Endodermal cell (in vitro differentiated cells): ENCODE measurements at places on chromosomes 16 and 17. TPM values are rescaled to one million over a fixed set of nuclear protein-coding genes. Genes with fewer than 3 reads are reported as not detected.

GRCh38 chr17:7281953-7282751, 634 bp downstream of the SLC2A4 start:
- H3K36me3 ChIP-seq = no peaks in the 10 kb centered on the region
- peaks cover 5% of the 10 kb centered on the region for H3K4me1 ChIP-seq

DNA sequence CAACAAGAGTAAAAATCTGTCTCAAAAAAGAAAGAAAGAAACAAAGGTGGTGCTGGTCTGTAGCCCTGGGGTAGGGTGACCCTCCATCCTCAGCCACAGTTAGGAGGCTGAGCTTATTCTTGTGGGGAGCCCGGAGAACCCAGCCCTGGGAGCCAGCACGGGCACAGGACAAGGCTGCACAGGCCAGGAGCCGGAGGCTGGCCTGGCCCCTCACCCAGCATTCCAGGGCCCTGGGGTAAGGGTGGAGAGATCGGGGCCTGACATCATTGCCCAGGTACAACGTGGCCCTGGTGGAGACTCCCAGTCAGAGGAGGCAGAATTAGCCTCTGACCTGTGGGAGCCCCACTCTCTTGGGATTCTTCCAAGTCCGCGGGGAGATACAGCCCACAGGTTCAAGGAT, 10.3 kb upstream of the KRT17 start:
- H3K4me1 ChIP-seq = no peaks in the 10 kb centered on the region
- peak overlapping the region; percentile 32 for H3K27ac ChIP-seq
- H3K27me3 ChIP-seq = no peaks in the 10 kb centered on the region
- no peak for DNase-seq
- no peaks in the 10 kb centered on the region for H3K36me3 ChIP-seq

DNA sequence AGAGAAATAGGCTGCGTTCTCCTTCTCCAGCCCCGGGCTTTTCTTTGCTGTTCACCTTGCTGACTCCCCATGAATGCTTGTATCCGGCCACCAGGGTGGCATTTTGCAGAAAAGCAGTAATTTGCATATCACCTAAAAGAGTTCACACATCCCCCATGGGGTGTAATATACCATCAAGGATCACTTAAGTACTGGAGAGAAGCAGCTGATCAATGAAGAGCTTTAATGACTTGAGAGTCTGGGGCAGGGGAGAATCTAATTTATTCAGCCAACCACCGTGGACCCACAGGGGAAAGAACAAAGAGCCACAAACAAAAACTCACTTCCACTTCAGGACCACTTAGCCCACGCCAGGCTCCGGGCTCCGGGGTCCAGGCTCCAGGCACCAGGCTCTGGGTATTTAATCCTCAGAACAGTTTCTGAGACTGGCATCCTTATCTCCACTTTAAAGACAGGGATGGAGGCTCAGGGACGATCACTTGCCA, 33.9 kb upstream of the SEC14L1 start:
- no peak overlapping the region for H3K4me3 ChIP-seq
- no peaks in the 10 kb centered on the region for H3K36me3 ChIP-seq
- no peaks in the 10 kb centered on the region for H3K27me3 ChIP-seq
- H3K27ac ChIP-seq = no peak overlapping the region
- no peaks in the 10 kb centered on the region for H3K4me1 ChIP-seq

DNA sequence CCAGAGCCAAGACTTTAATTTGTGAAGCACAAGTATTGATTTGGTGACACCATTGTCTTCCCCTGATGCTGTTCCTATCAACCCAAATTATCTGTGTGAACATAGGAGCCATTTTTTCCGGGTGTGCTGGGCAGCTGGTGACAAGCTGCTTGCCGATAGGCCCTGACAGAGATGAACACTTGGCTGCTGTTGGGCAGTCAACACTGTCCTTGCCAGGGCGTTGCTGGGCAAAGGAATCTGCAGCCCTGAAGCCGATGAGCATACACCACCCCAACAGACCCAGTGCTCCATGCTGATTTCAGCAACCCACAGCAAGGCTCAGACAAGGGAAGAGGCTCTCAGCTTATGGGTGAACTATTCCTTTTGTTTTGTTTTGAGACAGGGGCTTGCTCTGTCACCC, 105.4 kb downstream of the YPEL2 start:
- H3K27me3 ChIP-seq = no peaks in the 10 kb centered on the region
- H3K36me3 ChIP-seq = no peaks in the 10 kb centered on the region
- DNase-seq = no peak
- peaks cover 21% of the 10 kb centered on the region for H3K4me1 ChIP-seq
- no peak overlapping the region for H3K27ac ChIP-seq
- no peak overlapping the region for H3K4me3 ChIP-seq

DNA sequence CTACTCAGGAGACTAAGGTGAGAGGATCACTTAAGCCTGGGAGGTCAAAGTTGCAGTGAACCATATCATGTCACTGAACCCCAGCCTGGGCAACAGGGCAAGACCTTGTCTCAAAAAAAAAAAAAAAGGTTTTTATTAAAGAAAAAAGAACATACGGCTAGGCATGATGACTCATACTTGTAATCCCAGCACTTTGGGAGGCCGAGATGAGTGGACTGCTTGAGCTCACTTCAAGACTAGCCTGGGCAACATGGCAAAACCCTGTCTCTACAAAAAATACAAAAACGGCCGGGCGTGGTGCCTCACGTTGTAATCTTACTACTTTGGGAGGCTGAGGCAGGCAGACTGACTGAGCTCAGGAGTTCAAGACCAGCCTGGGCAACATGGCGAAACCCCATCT, 38.4 kb downstream of the RANBP10 start:
- H3K27ac ChIP-seq = no peak overlapping the region
- H3K4me1 ChIP-seq = no peaks in the 10 kb centered on the region
- H3K36me3 ChIP-seq = peaks cover 14% of the 10 kb centered on the region
- no peak overlapping the region for H3K4me3 ChIP-seq
- no peak for DNase-seq

- no peak for DNase-seq
- no peaks in the 10 kb centered on the region for H3K4me1 ChIP-seq
- H3K27me3 ChIP-seq = no peaks in the 10 kb centered on the region
- H3K36me3 ChIP-seq = no peaks in the 10 kb centered on the region
Observed at GRCh38 chr16:10799736-10800135, 18.9 kb downstream of the TVP23A start.

- H3K4me3 ChIP-seq = no peak overlapping the region
- no peaks in the 10 kb centered on the region for H3K27me3 ChIP-seq
- no peak overlapping the region for H3K27ac ChIP-seq
- no peaks in the 10 kb centered on the region for H3K36me3 ChIP-seq
- peaks cover 4% of the 10 kb centered on the region for H3K4me1 ChIP-seq
- DNase-seq = no peak
Observed at GRCh38 chr17:13403982-13404946, 197.5 kb downstream of the HS3ST3A1 start.

DNA sequence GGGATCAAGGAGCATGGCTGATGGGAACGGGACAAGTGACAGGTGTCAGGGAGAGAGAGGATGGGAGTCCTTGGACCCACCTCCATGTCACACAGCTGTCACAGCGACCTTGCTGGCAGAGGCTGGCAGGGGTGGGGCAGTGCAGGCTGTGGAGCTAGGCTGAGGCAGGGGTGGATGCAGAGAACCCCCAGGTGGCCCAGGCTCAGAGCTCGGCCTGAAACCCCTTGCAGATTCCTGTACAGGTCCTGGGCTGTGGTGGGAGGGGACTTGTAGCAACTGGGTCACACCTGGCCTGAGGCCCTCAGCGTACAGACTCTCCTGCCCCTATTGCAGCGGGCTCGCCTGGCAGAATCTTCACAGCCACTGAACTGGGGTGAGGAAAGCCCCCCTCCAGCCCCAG, 174.1 kb downstream of the NTN1 start:
- H3K4me1 ChIP-seq = peaks cover 18% of the 10 kb centered on the region
- peaks cover 24% of the 10 kb centered on the region for H3K36me3 ChIP-seq
- DNase-seq = no peak
- H3K4me3 ChIP-seq = no peak overlapping the region

- DNase-seq = no peak
- H3K4me3 ChIP-seq = no peak overlapping the region
- peaks cover 38% of the 10 kb centered on the region for H3K36me3 ChIP-seq
- no peak overlapping the region for H3K27ac ChIP-seq
Observed at GRCh38 chr17:81556863-81557262, 4.7 kb upstream of the FAAP100 start.

DNA sequence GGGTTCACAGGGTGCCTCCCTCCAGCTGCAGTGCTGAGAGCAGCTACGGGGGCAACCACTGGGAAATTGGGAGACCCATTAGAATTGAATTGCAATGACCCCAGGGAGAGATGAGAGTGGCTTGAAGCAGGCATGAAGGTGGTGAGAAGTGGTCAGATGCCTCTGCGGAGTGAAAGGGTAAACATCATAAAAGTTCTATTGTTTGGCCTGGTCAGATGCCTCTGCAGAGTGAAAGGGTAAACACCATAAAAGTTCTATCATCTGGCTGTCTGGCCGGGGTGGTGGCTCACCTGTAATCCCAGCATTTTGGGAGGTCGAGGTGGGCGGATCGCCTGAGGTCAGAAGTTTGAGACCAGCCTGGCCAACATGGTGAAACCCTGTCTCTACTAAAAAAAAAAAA, 53.5 kb downstream of the TNFRSF13B start:
- H3K27me3 ChIP-seq = no peaks in the 10 kb centered on the region
- H3K36me3 ChIP-seq = no peaks in the 10 kb centered on the region
- H3K4me1 ChIP-seq = no peaks in the 10 kb centered on the region
- no peak for DNase-seq
- H3K27ac ChIP-seq = no peak overlapping the region
- no peak overlapping the region for H3K4me3 ChIP-seq

DNA sequence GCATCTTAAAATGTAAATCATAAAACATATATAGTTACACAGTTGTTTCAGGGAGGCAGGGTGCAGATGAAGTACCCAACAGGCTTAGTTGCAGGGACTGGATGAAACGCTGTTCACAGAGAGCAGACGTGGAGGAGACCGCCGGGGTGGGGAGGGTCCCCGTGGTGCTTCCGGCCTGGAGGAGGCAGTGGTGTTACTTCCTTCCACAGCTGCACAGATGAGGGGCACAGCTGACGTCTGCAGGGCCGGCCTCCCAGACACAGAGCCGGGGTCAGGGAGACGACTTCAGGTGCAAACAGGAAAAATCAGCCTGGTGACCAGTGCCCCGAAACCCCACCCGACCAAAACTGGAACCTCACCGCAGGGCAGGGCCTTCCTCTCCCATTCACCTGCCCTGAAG, 17.1 kb downstream of the SPIRE2 start:
- H3K27ac ChIP-seq = no peak overlapping the region
- DNase-seq = no peak
- no peaks in the 10 kb centered on the region for H3K27me3 ChIP-seq
- H3K4me3 ChIP-seq = no peak overlapping the region

DNA sequence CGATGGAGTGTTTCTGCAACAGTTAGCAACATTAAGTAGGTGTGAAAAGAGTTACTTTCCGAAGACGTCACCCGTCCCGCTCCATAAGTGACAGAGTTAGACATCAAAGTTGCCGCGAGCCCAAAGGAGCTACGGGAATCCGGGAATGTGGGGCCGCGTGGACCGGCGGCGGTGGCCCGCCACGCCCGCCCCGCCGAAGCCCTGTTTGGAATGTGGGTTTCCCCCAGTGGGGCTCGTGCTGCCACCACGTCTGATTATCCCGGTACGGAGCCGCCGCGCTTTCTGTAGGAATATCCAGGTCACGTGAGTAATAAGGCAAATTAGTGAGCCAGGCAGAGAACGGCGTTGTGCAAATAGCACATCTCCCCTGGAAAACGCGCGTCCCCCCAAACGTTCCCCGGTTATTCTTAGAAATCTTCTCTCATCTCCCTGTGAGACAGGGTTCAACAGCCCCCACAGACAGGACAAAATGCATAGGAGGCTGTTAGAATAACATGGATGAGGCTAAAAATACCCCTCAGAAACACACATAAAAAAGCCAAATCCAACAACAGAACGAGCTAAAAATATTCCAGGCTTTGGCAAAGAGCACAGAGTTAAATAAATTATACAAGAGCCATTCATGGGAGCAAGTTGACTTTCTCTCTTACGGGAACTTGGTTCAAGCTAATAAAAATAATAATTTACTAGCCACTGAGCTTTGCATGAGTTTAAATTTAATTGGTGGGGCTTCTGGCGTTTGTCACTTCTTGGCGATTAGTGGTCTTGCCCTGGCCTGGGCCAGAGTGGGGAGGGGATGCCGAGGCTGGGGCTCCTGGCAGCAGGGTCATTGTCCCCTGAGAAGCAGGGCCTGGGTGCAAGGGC, 8.6 kb downstream of the BAHCC1 start:
- H3K36me3 ChIP-seq = no peaks in the 10 kb centered on the region
- H3K27me3 ChIP-seq = no peaks in the 10 kb centered on the region
- no peak for DNase-seq
- no peak overlapping the region for H3K27ac ChIP-seq
- peaks cover 9% of the 10 kb centered on the region for H3K4me1 ChIP-seq

DNA sequence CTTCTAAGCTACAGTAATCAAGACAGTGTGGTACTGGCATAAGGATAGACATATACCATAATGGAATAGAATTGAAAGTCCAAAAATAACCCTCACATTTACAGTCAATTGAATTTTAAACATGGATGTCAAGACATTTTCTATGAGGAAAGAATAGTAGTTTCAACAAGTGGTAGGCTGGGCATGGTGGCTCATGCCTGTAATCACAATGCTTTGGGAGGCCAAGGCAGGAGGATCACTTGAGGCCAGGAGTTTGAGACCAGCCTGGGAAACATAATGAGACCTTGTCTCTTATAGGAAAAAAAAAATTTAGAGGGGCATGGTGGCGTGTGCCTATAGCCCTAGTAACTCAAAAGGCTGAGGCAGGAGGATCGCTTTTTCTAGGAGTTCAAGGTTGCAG, 122.8 kb upstream of the TBX2 start:
- peaks cover 5% of the 10 kb centered on the region for H3K27me3 ChIP-seq
- H3K27ac ChIP-seq = no peak overlapping the region
- no peaks in the 10 kb centered on the region for H3K4me1 ChIP-seq
- H3K36me3 ChIP-seq = no peaks in the 10 kb centered on the region
- no peak for DNase-seq

- peaks cover 3% of the 10 kb centered on the region for H3K4me1 ChIP-seq
- no peak for DNase-seq
- peaks cover 14% of the 10 kb centered on the region for H3K36me3 ChIP-seq
- no peak overlapping the region for H3K27ac ChIP-seq
- H3K4me3 ChIP-seq = no peak overlapping the region
Observed at GRCh38 chr17:82559566-82560251, 40.2 kb downstream of the FOXK2 start.

GRCh38 chr16:457732-458400, 32.4 kb downstream of the RAB11FIP3 start:
- H3K36me3 ChIP-seq = peaks cover 14% of the 10 kb centered on the region
- no peak overlapping the region for H3K27ac ChIP-seq
- DNase-seq = peak; percentile 69
- H3K27me3 ChIP-seq = no peaks in the 10 kb centered on the region
- peaks cover 5% of the 10 kb centered on the region for H3K4me1 ChIP-seq
- no peak overlapping the region for H3K4me3 ChIP-seq

- H3K4me3 ChIP-seq = no peak overlapping the region
- no peak for DNase-seq
- H3K36me3 ChIP-seq = no peaks in the 10 kb centered on the region
- no peaks in the 10 kb centered on the region for H3K27me3 ChIP-seq
- H3K4me1 ChIP-seq = no peaks in the 10 kb centered on the region
- H3K27ac ChIP-seq = no peak overlapping the region
Observed at GRCh38 chr16:82895843-82896242, 269.1 kb downstream of the CDH13 start.

Gene NPTX1
- total RNA-seq = 1.5 and 2.3 TPM in 2 replicates

Gene CCL17
- not detected in 2 replicates for total RNA-seq

Gene SLFN11
- 0.14 and 0.31 TPM in 2 replicates for total RNA-seq

Gene MFAP4
- 11.1 to 17.4 TPM (median 11.3 TPM) in 3 replicates for total RNA-seq

Gene VWA3A
- 0.29 and 0.40 TPM in 2 replicates for total RNA-seq

Gene PRKCB
- total RNA-seq = 0.38 to 1.7 TPM (median 0.76 TPM) in 3 replicates

Gene GNGT2
- 0.42 TPM in 1 of 3 replicates, not detected in the others for total RNA-seq

Gene COPZ2
- total RNA-seq = not detected in 2 replicates

Gene DPEP2NB
- not detected in 3 replicates for total RNA-seq

Gene DHRS7C
- total RNA-seq = not detected in 3 replicates

Gene CLEC19A
- total RNA-seq = 0.93 to 3.4 TPM (median 1.9 TPM) in 3 replicates

Gene NLRC5
- 0.97 and 1.2 TPM in 2 replicates for total RNA-seq

Gene OR1D5
- total RNA-seq = not detected in 3 replicates

Gene CDRT4
- total RNA-seq = 32.6 and 39.7 TPM in 2 replicates
